ENCODE measurements at places on chromosomes 16 and 17.

- DNase-seq = peak; percentile 87
Observed at GRCh38 chr17:65557349-65558310, 3.8 kb downstream of the AXIN2 start.

GRCh38 chr17:34076743-34077631, 178.1 kb upstream of the CCL2 start:
- DNase-seq = no peak

- DNase-seq = peak; percentile 41
Observed at GRCh38 chr17:74646231-74646630, 22.7 kb upstream of the CD300E start.

- no peak for DNase-seq
Observed at GRCh38 chr16:78871241-78871640, 729.3 kb downstream of the MAF start.

DNA sequence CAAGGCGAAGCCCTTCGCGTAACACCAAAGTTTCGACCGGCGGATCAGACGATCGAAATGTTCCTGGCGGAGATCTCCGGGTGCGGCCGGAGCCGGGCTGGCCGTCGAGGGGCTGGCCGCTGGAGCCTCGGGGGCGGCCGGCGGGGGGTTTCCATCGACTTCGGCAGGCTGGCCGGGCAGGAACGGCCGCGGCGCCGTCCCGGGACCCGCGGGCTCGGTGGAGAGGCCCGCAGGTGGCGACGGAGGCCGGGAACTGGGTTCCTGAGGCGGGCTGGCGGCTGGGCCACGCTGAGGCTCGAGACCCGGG, 1.1 kb downstream of the EPOP start:
- DNase-seq = no peak

DNA sequence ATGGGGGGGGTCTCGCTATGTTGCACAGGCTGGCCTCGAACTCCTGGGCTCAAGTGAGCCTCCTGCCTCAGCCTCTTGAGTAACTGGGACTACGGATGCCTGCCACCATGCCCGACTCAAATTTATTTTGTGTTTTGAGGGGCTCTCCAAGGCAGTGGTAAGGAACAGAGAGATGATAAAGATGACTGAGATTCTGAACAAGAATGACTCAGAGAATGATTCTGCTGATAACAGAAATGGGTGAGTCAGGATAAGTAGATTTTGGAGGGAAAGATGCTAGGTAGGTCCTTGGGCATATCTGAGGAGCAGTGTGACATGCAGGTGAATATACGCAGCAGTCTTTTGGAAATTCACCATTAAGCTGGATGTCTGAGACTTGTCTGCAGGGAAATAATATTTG, 2.6 kb downstream of the TMEM220 start:
- DNase-seq = no peak

DNA sequence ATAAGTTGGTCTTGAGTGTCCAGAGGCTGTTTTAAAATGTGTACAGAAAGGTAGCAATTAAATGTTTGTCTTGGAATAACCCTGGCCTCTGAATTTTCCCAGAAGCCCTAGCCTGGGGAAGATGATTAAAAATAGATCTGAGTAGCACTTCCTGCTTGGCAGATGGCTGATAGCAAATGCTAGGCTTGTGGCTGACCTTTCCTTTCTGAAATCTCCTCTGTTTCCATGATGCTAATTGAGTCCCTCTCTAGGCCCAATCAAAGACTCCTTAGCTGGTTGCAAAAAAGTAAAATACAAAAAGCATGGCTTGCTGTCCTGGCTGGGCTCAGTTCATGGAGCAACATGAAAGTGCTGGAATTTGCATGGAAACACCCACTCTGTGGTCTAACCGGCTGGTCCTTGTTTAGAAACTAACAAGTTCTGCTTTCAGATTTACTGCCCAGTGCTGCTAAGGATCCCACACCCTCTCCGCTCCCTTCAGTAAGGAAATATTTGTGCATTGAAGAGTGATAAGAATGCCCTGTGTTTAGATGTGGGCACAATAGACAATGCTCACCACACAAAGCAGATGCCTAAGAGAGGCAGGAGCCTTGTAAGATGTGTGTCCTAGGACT, 40.8 kb downstream of the YPEL2 start:
- DNase-seq = no peak

DNA sequence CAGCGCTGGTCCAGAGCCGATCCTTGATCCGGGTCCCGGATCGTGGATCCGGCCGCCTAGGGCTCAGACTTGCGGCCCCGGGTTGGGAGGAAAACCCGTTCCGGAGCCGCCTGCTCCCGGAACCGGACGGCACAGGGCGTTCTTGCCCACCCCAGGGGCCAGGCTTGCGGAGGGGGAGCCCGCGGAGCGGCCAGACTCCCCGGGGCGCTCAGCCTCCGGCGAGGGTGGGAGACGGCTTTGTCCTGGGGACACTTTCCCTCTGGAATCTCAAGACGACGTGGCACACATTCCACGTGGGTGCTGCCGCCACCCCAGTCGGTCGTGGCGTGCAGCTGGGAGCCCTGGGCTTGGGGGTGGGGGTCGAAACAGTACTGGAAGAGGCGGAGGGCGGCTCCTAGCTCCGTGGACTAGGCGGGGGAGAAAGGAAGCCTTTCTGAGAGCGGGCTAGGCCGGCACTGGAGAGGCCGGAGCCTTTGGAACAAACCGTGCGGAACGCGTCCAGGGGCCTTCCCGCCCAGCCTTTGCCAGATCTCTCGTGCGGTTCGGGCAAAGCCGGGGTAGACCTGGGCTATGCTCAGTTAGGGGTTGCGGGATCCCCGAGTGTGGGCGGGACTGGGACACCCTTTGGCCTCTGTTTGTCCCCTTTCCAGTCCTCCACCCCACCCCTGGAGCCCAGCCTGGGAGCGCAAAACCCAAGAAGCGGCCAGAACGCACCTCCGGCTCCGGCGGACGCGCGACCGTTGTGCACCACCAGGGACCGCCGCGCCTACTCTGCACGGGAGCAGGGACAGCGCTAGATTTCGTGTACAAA, 26.5 kb downstream of the SREBF1 start:
- DNase-seq = no peak

DNA sequence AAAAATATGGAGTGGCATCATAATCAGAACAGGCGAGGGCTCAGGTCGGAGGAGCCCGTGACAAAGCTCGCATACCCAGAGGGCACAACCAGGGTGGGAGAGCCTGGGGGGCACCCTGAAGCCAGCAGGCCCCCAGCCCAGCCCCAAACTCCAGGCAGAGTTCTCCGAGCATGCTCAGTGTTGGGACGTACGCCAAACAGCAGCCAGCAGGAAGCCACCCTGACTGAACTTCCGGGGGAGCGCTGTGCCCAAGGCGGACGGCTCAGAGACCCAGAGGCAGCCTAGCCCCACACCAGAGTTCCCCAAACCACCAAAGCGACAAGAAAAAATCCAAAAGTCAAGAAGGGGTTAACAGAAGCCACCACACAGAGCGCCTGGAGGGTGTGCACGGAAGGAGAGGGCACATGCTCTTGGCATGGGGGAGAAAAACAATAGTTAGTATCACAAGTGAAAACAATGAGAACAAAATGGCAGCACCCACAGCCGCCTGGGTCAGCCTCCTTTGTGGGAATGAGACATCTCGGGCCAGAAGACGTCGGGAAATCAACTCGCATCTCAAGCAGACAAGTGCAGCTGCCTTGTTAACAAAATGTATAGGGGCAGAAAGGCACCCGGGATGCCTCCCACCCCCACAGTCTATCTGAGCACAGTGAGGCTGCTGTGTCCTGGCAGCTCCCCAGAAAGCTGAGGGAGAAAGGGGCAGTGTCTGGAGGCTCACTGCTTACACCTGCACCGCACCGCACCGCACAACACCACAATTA, 11.9 kb downstream of the EXOC7 start:
- no peak for DNase-seq

GRCh38 chr16:22419908-22420307, 45.5 kb upstream of the CDR2 start:
- DNase-seq = no peak

- peak; percentile 17 for DNase-seq
Observed at GRCh38 chr17:2854143-2855055, 58.2 kb downstream of the RAP1GAP2 start.

- DNase-seq = peak; percentile 83
Observed at GRCh38 chr17:40615068-40615840, 32.4 kb downstream of the SMARCE1 start.

GRCh38 chr17:80857756-80858171, 133.9 kb upstream of the CHMP6 start:
- DNase-seq = no peak

DNA sequence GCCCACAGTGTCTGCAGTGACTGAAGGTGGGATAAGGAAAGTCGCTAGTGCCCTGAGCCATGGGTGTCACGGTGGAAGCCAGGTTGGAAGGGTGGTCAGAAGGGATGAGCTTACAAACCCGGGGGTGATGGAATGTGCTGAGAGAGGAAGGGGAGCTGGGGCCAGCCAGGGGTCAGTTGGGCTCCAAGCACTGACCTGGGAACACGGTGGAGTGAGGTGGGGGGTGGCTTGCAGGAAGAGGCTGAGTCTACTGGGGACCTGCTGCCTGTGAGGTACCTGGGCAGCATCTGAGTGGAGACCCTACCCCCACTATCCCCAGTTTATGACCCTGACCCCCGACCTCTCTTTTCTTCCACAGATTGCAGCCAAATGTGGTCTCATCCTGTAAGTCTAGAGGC, 3.1 kb downstream of the TMEM92 start:
- DNase-seq = no peak

DNA sequence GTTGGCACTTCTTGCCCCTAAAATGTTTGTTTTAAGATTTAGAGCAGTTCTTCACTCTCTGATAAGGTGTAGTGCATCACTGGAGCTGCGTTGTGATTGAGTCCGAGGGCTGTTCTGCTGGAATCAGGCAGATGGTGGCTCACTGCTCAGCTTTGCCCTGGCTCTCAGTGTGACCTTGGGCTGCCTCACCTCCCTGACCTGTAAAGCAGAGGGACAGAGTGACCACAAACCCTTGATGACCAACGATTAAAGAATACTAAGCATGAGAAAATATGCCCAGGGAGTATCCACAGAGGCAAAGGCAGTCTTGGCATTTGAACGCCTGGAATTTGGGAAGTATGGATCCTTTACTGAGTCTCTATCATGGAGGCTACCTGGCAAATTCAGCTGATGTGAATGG, 18.1 kb downstream of the CMIP start:
- DNase-seq = no peak

- no peak for DNase-seq
Observed at GRCh38 chr16:50313596-50314478, 47.5 kb downstream of the ADCY7 start.

DNA sequence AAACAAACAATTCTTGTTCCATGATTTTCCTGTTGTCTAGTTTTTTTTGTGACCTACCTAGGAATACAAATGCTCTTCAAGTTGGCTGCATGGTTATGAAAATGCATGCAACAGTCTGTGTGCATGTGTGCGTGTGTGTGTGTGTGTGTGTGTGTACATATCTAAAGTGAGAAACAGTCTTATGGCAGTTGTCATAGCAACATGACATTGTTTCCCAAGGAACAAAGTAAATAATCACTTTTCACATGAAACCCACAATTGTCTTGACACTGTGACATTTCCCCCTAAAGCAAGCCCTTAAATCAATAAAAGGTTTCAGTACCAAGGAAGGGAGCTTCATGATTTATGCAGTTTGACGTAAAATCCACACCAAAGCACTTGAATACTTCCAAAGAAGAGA, 758.4 kb downstream of the CDH8 start:
- no peak for DNase-seq

DNA sequence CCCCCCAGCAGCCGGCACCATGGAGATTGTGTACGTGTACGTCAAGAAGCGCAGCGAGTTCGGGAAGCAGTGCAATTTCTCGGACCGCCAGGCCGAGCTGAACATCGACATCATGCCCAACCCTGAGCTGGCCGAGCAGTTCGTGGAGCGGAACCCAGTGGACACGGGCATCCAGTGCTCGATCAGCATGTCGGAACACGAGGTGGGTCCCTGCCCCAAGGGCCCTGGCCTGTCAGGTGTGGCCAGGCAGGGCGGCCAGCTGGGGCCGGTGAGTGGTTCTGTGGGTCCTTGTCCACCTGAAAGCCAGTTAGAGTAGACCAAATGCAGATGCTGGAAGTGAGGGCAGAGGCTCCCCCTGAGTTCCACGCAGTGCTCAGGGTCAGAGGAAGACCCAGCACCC, 7.8 kb downstream of the DNAI2 start:
- no peak for DNase-seq

DNA sequence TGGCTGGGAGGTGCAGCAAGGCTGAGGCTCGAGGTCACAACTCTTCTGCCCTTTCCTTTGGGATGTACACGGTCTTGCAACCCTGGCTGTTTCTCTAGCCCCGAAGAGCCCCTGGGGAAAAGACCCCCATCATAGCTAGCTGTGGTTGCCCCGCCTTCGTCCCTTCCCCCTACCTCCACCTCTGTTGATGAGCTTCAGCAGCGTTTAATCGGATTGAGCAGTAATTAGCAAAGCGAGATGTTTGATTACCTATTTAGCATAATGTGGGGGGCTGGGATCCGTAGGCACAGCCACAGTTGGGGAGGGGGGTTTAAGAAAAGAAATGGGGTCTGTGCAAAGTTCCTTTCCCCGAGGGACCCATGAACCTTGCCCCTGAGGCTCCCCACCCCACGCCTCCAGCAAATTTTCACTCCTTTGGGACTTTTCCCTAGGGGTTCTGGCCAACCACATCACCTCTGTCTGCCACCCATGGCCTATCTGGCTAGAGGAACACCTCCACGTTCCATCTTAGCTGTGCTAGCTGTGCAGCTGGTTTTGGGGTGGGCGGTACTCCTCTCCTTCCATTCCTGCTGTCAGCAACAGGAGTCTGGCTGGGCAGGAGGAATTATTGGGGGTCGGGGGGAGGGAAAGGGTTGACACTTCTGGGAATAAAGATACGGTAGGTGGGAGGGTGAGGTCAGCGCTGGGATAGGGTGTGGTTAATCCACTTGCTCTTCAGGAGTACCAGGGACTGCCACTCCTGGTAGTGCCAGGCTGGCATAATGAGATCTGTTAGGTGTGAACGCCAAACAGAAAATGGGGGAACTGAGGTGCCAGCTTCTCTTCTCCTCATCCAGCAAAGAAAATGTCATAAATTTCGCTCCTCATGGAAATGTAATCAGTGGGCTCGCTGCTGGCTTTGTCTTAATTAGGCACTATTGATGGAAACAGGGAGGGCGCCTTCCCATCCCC, 1.3 kb upstream of the DNAH2 start:
- no peak for DNase-seq

DNA sequence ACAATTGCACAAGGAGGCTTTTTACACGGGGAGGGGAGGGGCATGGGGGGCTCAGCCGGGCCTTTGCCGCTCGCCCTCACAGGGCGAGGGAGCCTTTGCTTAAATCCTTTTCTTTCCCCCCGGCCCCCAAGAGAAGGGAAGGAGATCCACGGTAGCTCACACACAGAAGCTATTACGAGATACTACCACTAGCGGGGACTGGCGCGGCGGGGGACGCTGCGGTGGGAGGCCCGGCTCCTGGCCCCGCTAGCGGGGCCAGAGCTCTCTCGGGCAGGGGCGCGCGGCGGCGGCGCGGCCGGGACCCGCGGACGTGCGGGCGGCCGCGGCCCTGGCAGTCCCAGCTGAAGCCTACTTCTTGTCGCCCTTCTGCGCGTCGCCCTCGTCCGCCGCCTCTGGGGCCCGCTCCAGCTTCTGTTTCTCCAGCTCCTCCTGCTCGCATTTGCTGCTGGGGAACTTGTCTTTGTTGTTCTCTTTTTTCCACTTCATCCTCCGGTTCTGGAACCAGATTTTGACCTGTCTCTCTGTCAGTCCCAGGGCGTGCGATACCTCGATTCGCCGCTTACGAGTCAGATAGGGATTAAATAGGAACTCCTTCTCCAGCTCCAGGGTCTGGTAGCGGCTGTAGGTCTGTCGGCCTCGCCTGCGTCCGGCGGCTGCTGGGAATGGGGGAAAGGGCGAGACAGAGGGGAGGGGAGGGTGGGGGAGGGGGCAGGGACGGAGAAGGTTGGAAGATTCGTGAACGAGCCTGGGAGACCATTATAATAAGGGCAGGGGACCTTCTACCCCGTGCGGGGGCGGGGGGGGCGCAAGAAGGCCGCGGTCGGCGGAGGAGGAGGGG, 2.0 kb downstream of the HOXB8 start:
- DNase-seq = peak; percentile 78
